ENCODE measurements at places on chromosomes 16 and 17.

- peak; percentile 39 for DNase-seq
Observed at GRCh38 chr16:51148678-51149228, 2.3 kb downstream of the SALL1 start.

DNA sequence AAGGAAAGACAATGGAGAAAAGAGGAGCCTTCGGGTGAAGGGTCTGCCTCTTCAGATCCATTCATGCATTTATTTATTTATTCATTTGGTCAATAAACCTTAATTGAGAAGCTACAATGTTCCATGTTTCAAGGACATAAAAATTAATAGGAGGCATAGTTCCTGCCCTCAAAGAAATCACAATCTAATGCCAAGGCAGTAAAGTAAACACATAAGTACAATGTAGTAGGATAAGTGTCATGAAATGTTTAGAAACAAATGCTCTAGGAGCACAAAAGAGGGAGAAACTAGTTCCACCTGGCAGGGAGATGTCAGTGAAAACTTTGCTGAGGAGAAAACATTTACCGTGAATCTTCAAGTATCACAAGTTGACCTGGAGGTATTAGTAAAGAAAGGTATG, 103.5 kb upstream of the NOG start:
- DNase-seq = no peak

GRCh38 chr16:67761924-67762323, 42.8 kb upstream of the GFOD2 start:
- no peak for DNase-seq

DNA sequence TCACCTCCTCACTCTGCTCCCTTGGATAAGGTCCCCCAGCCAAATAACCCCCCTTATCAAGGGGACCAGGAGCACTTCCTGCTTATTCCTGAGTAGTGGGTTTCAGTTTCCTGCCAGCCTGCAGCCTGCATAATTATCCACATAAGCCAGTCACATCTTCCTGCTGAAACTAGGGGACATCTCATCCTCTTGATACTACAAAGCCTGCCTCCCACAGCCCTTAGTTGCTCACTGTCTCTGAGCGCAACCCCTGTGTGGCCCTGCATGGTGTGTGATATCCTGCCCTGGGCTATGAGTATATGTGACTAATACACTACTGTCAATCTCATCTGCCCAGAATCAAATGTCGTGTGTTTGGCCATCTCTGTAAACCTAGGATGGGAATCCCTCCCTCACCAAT, 8.0 kb upstream of the XYLT2 start:
- no peak for DNase-seq

DNA sequence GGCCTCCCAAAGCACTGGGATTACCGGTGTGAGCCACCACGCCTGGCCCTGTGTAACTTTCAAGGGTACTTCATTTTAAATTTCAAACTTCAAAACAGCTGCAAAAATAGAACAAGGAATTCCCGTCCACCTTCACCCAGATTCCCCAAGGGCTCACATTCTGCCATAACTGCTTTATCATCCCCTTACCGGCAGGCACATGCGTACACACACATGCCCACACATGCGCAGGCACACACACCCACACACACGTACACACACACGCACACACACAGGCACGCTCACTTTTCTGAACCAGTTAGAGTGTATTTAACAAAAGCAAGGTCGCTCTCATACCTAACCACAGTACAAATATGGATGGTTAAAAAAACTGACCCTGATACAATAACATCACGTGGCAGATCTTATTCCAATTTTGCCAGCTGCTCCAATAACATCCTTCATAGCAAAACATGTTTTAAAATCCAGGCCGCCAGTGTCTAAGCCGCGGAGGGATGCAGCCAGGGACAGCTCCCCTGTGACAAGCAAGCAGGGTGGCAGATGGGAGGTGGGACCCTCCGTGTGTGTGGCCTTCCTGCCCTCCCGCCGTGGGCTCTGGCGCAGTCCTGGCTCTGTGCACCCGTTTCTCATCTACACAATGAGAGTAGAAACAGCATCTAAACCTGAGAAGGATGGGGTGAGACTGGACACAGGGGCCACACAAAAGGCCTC, 23.1 kb downstream of the PDIA2 start:
- no peak for DNase-seq

GRCh38 chr17:55155856-55156560, 108.8 kb upstream of the HLF start:
- DNase-seq = no peak
